ENCODE measurements at places on chromosomes 16 and 17.

GRCh38 chr17:8210761-8211458, 535 bp upstream of the AURKB start:
- no peak for DNase-seq

- DNase-seq = no peak
Measured at GRCh38 chr17:17077861-17078732, 35.8 kb downstream of the MPRIP start.

DNA sequence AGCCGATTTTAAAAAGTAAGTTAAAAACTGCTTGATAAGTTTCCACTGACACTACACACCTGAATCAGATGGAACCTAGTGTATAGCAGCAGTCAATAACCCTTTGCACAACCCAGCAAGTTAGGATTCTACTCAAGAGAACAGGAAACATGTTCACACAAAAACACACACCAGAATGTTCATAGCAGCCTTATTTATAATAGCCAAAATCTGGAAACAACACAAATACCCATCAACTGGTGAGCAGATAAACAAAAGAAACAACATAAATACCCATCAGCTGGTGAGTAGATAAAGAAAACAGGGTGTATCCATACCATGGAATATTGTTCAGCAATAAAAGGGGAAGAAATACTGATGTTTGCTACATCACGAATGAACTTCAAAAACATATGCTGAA, 2.7 kb upstream of the CDH11 start:
- no peak for DNase-seq

GRCh38 chr16:15643946-15644250, 944 bp upstream of the MARF1 start:
- DNase-seq = no peak

DNA sequence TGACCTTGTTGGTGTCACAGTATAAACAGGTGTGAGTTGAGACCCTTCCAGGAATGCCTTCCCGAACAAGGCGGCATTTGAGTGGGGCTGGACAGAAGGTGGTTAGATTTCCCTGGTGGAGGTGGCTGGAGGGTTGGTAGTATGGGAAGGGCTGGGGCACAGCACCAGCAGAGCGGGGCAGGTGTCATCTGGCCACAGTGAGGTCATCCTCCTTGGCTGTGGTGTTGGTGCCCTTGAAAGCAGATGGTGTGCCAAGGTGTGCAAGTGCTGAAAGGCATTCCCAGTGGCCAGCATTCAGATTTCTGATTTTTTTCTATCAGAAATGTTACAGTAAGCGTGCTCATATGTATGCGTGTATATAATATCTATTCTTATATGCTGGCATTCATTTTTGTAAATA, 126.6 kb downstream of the LAT start:
- DNase-seq = no peak

DNA sequence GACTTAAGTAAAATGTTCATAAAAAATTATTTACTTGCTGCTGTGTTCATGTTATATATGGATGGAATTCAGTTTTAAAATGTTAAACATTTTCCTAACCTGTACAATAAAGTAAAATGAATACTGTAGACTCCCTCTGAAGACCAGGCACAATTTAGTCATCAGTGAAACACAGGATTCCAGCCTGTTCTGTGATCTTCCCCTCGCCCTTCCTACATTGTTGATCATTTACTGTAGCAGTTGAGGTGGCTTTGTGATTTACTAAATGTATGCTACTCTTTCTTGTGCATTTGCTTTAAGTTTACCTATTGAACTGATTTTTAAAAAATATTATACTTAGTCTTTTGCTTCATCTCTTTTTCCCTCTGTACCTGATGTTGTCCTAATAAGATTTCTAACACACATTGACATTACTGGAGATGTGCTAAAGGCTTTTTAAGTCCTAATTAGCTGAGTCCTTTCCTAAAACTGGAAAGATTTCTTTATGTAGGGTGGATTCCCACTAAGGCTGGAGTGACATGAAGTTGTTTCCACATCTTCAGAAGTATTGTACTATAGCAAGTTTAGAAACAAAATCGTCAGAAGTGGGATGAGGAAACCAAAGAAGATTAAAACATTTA, 38.1 kb downstream of the PHKB start:
- no peak for DNase-seq

GRCh38 chr17:38685491-38685890, 10.7 kb upstream of the EPOP start:
- DNase-seq = no peak

DNA sequence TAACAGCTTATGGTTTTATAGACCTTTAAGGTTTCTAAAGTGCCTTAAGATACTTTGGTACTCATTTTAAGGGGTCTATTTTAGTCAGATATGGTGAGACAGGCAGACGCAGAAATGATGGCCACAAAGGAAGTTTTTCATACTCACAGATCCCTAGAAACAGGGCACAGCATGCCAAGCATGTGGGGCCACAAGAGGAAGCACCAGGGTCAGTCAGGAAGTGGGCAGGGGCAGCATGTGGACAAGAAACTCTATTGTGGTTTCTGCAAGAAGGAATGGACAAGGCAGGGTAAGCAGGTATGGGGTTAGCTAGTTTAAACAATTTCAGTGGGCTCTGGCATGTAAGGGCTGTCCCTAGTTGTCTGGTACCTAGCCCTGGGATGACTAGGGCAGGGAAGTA, 8.5 kb downstream of the EFCAB3 start:
- no peak for DNase-seq

Data from activated CD4-positive, alpha-beta T cell treated with anti-CD3 and anti-CD28 coated beads for 24 hours (primary cell).